ENCODE measurements at places on chromosomes 2 and 18.

DNA sequence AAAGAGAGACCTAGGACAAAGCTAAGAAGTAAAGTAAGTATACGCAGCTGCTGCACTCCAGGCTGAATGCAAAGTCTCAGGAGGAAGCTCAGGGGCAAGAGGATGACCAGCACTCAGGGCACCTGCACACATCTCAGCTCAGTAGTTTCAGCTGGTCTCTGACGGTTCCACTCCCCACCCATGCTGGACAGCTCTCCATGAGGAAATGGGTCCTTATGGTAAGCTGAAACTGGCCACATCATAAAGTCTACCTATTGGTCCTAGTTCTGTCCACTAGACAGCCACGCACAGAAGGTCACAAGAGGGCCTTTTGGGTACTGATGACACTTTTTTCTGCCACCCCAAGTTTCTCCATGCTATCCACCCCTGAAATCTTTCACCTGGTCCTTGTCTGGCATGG is 215.3 kb downstream of the TTC32 start:
- DNase-seq, result no peak

GRCh38 chr2:36432479-36432878 is 76.9 kb downstream of the CRIM1 start:
- no peak for DNase-seq

- DNase-seq, result no peak
Measured at GRCh38 chr18:28062443-28062842, 114.5 kb downstream of the CDH2 start.

DNA sequence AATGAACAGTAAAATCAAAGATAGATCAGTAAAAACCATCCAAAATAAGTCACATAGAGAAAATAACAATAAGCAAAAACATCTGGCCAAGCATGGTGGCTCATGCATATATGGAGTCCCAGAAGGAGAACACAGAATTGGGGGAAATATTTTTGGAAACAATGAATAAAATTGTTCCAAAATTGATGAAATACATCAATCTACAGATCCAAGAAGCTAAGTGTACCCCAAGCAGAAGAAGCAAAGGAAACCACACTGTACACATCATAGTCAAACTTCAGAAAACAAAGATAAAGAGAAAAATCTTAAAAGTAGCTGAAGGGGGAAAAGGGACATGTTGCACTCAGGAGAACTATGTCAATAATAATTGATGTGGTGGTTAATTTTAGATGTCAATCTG is 80.4 kb upstream of the RMP24 start:
- no peak for DNase-seq

GRCh38 chr2:168633200-168633599 is 169.2 kb upstream of the NOSTRIN start:
- DNase-seq, result no peak

DNA sequence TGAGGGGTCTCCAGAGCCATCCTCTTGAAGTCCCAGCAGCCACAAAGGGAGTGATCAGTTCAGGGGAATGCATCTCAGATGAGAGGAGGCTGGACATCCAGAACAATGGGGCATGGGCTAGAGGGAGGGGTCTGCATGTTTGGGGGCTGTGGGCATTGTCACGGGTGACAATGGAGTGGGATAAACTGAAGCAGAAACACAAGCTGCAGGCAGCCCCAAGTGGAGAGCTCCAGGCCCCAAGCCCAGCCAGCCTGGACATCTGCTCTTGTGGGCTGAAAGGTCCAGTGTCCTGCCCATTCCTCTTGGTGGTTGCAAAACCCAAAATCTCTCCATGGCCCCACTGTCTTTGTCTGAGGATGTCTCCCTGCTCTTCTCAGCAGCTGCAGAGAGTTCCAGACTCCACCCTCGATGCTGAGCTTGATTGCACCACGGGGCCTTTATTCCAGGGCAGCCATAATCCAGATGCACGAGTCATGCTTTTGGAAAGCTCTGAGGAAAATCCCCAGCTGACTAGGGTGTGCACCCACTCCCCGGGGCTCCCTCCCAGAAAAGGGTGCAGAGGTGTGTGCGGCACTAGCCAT is 149.4 kb downstream of the TNS1 start:
- DNase-seq, result no peak

DNA sequence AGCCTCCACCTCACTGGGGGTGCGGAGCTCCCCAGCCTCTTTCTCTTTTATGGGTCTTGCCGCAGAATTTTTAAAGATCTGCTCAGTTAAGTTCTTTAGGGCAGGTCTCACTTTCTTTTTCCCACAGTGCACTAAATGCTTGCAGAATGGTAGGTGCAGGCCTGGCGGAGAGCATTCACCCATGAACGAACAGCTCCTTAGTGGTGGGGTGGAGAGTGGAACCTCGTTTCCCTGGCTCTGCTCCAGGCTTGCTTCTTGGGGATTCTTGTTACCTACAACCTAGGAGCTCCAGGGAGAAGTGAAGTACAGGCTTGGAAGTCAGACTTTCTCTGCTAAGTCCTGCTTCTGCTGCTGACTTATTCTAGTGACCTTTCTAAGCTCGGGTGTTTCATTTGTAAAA is 70.3 kb upstream of the PXDN start:
- DNase-seq, result no peak

- DNase-seq, result peak; percentile 37
Measured at GRCh38 chr2:45960057-45960863, 308.8 kb downstream of the PRKCE start.

GRCh38 chr18:14031053-14031452 is 101.2 kb downstream of the ZNF519 start:
- no peak for DNase-seq

- DNase-seq, result no peak
Measured at GRCh38 chr18:13363359-13363758, 144.8 kb downstream of the LDLRAD4 start.

- peak; percentile 48 for DNase-seq
Measured at GRCh38 chr2:76599732-76600368, 889.1 kb upstream of the GCFC2 start.

GRCh38 chr2:110211938-110212858 is at the start of gene MTLN:
Gene MTLN, minus strand, starts transcription at chr2:110212547. Its CDS starts 22 bp downstream, at chr2:110212525.
- DNase-seq, result peak; percentile 75
